Gastroesophageal sphincter (tissue), 4 donors: ENCODE measurements at places on chromosomes 6 and 20. TPM values are rescaled to one million over a fixed set of nuclear protein-coding genes. Genes with fewer than 3 reads are reported as not detected.

Gene C4A
- 84.2 TPM for total RNA-seq

Gene SLC17A2
- total RNA-seq: not detected

Gene HLA-DRB1
- 5.8 TPM for total RNA-seq

Gene FKBP5
- 487 TPM for total RNA-seq

Gene CABLES2
- 3.6 TPM for total RNA-seq

Gene SPTLC3
- 6.3 TPM for total RNA-seq

Gene MRAP2
- 0.27 TPM for total RNA-seq

Gene SNAP25
- total RNA-seq: 1.8 TPM

Gene RNF182
- total RNA-seq: 0.27 TPM

Gene HRH3
- not detected for total RNA-seq

Gene RFX6
- total RNA-seq: not detected

Gene IRF4
- 1.2 TPM for total RNA-seq

Gene HSF2
- total RNA-seq: 37.1 TPM

Gene PCIF1
- total RNA-seq: 21.5 TPM

Gene COL11A2
- 0.40 TPM for total RNA-seq

GRCh38 chr6:27836783-27837624, 75.2 kb downstream of the OR2B2 start:
- ATAC-seq: peak; percentile 30

DNA sequence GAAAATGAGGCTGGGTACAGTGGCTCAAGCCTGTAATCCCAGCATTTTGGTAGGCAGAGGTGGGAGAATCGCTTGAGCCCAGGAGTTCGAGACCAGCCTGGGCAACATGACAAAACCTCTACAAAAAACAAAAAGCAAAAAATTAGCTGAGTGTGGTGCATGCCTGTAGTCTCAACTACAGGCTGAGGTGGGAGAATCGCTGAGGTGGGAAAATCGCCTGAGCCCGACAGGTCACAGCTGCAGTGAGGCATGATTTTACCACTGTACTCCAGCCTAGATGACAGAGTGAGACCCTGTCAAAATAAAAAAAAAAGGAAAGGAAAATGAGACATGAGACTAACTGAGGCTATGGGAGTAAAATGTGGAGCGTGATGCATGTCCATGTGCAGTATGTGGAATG, 88.0 kb upstream of the CD83 start:
- ATAC-seq: no peak

DNA sequence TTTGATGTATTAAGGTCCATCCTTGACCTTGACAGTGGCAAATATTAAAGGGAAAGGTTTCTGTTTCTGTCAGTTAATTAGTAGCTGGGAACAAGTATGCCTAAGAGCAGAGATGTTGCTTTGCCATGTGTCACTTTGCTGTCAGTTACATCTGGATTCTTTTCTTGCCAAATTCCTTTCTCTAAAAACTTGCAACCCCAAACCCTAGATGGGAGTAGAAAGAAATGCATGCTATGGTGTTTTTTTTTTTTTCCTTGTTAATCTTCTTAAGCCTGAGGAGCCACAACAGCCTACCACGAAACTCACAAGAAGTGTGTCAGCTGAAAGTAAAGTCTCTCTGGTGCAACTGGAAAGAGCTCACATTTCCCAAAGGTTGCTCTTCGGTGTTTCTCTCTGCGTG, 18.0 kb upstream of the CLDN20 start:
- no peak for ATAC-seq

GRCh38 chr20:16491294-16491905, 81.8 kb downstream of the KIF16B start:
- peak; percentile 36 for ATAC-seq

DNA sequence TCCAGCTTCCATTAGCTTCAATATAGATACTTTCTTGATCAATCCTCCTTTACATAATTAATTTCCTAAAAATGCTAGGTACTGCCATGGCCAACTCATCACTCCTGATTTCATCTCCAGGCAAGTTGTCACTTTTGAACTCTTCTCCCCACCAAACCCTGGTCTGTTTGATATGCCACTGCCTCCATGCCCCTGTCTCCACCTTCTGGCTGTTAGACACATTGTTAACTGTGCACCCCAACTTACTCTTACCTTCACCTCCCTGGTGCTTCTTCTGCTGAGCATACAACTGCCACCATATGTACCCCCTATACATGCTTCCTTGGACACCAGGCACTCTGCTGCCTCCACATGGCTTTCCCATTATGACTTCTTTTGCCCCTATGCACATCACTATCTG, 21.9 kb upstream of the AIG1 start:
- no peak for ATAC-seq

DNA sequence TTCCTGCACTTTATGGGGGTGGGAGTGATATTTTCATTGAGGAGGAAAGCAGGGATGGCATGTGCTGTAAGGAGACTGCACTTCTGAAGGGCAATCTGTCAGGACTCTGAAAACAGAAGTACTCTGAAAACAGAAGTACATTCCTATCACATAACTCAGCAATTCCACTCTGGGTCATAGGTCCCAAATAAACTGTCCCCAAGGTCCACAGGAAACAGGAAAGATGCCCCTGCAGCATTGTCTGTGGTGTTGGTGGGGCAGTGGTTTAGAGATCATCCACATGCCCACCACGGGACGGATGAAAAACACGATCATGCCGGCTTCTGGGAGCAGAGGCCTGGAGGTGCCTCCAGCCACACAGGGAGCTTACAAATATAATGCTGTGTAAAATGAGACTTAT, 150.3 kb downstream of the OTOR start:
- no peak for ATAC-seq

DNA sequence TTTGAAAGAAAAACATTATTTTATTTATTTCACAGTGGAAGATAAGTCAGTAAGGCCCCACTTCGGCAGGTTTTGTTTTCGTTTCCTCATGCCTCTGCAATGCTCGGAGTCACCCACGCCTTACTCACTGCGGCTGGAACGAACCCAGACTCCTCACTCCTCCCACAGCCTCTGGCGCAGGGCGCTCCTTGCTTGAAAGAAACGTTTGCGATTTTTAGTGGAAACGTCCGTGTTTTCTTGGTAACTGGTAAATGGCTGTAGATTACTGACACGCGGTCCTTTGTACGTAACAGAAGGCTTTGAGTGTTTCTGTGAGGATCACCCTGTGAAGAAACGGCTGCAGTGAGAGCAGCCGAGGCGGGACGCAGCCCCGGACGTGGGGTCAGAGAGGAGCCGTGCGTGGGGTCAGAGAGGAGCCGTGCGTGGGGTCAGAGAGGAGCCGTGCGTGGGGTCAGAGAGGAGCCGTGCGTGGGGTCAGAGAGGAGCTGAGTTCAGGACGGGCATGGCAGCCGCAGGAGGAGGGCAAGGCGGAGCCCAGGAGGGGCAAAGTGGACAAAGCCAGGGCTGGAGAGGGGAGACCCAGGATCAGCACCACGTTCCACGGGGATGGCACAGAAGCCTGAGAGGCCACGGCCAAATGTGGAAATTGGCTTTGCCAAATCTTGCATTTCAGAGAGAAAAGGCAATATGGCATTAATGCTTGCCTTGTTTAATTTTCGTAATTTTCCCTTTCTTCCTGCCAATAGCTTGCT, 198.6 kb upstream of the THBS2 start:
- ATAC-seq: peak; percentile 81

GRCh38 chr6:166440729-166441128, 58.0 kb upstream of the MPC1 start:
- no peak for ATAC-seq

GRCh38 chr20:21246161-21246560, 57.0 kb upstream of the XRN2 start:
- no peak for ATAC-seq

DNA sequence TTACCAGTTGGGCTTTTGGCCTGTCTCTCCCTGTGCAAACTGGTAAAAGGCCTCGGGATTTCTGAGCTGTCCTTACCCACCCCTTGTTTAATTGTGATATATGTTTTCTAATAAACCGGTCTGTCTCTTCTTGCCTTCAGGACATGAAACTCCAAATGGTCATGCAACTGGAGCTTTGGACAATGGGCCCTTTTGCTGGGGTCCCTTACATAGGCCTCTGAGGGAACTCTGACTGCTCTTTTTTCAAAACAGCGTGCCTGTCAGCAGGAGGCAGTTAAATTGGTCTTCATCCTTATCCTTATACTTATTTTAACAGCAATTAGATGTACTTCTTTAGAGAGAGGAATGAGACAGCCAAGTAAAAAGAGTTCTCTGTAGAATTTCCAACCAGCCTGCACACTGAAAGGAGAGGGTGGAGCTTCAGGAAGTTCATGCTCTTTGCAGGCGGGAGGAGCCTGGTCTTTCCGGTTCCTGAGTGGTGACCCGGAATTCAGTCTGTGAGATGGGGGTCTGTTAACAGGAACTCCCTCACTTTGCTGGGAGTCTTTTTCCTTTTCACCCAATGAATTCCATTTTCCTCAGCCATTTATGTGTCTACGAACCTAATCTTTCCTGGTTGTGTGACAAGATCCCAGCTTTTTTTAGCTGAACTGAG, 299.6 kb upstream of the GJE1 start:
- ATAC-seq: no peak

GRCh38 chr6:36467625-36468024, 24.8 kb downstream of the KCTD20 start:
- no peak for ATAC-seq

DNA sequence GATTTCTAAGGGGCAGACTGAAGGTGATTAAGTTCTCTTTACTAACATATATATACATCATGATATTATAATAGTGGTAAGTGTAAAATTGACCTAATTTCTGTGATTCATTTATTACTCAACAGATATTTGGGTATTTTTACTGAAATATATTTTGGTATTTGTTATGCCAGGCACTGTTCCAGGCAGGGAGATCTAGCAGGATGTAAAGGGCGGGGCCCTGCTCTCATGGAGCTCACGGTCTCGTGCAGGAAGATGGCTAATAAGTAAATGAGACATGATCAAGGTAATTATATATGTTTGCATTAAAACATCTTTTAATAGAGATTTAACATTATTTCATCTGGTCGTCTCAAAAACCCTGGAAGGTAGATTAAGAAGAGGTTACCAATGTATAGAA, 27.7 kb downstream of the FAM50B start:
- no peak for ATAC-seq

DNA sequence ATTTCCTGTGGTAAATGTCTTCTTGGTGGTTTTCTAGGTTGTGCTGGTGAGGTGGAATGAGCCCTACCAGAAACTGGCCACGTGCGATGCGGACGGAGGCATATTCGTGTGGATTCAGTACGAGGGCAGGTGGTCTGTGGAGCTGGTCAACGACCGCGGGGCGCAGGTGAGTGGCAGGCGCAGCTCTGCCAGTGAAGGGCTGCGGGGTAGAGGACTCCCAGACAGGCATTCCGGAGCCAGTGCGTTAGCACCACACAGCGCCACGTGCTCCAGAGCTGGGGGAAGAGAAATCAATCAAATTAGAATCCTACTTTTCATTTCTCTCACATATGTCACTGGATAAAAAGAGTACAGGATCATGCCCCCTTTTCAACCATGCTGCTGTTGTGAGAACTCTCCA, 100.8 kb downstream of the TULP4 start:
- no peak for ATAC-seq

GRCh38 chr6:143279385-143279784, 171.1 kb downstream of the ADAT2 start:
- no peak for ATAC-seq

- ATAC-seq: peak; percentile 33
These were observed 173.4 kb downstream of the PLCB1 start for GRCh38 chr20:8305449-8305978.

- ATAC-seq: no peak
These were observed 53.5 kb downstream of the DACT2 start for GRCh38 chr6:168265827-168266815.

DNA sequence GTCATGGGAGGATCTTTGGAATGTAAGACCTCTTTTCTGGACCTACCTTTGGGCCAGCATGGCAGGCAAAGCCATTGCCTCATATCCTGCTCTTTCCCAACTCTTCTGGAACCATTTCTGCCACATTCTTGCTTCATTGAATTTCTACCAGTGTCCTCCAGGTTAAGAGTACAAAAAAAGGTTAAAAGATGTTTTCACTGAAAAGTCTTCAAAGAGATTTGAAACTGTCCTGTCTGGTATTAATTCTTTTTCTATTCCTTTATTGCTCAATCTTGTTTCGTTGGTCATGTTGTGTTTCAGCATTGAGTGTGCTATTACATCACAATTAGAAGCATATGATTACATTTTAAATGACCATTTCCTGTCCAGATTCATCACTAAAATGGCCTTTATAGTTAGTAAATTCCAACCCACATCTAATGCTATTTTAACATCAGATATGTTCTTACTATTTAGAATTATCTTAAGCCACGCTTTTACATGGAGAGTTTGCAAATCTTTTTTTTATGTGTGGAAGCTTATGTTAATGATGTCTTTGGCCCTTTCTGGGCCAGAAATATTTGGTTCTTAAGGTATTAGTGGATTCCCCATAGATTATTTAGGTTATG, 450.9 kb downstream of the GJA1 start:
- peak; percentile 61 for ATAC-seq

GRCh38 chr6:29709188-29709587, 14.0 kb upstream of the HLA-F start:
- ATAC-seq: no peak

GRCh38 chr20:22908944-22909343, 126.2 kb upstream of the SSTR4 start:
- no peak for ATAC-seq

DNA sequence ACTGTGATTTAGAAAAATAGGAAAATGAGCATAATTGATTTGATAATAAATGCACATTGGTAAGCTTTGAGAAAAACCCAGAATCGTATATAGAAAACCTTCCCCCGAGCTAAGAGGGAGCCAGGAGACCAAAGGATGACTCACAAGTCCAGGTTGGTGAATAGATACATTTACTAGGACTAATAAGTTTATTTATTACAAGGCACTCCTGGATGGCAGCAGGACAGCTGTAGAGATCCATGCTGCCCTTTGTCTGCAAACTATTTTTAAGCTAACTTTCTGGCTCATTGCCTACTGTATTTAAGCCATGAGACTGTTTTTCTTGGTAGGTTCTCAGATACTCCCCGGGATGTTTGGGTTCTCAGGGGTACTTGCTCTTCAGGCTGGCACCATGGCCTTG, 13.4 kb downstream of the CASP8AP2 start:
- no peak for ATAC-seq

DNA sequence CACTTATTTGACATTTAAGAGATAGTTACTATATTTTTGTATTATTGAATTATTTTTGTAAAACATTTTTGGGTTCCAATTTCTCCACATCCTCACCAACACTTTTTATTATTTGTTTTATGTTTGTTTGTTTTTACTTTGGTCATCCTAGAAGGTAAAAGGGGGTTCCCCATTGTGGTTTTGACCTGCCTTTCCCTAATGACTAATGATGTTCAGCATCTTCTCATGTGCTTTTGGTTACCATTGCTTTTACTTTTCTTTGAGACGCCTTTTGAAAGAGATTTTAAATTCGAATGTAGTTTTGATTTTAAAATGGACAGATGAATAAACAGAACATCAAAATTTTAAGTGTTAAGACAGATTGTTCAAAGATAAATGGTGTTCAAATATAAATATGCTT, 46.9 kb downstream of the AK9 start:
- no peak for ATAC-seq

DNA sequence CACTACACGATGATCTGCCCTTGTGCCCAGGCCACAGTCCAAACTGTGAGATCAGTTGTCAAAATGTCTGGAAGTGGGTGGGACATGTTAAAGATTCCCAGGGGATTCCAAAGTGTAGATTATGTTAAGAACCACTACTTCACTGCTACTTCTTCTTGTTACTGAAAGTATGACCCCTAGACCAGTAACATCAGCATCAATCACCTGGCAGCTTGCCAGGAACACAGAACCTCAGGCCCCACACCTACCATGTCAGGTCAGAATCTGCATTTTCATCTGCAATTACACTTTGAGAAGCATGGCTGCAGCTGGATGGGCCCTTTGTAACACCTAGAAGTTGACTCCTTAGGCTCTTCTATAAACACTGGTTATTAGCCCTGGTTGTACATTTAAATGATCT, 36.1 kb downstream of the RFPL4B start:
- ATAC-seq: no peak

- ATAC-seq: no peak
These were observed 14.5 kb downstream of the BCL2L1 start for GRCh38 chr20:31707994-31708735.
